Renal pelvis (tissue), 12 donors: ENCODE measurements at places on chromosomes 4 and X.

DNA sequence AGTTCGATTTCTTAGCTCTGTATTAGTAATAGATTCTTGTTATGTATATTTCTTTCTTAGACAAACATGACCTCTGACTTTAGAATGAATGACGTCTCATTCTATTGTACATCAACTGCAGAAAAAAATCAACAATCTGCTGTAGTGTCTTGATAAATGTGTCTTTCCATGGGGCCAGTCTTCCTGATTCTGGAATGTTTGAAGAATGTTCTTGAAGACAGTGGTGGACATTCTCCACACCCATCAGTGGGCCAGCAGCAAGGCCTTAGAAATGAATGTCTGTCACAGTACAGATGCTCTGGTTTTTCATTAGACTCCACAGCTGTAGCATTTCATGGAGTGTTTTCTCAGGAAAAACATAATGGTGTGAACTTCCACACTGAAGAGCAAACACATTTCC lies 63.2 kb upstream of the FAM47B start:
- DNase-seq: no peak

GRCh38 chrX:11427453-11428071 lies 134.3 kb downstream of the AMELX start:
- DNase-seq: no peak

- DNase-seq: no peak
Observed at GRCh38 chr4:37568489-37568888, 117.7 kb downstream of the RELL1 start.

DNA sequence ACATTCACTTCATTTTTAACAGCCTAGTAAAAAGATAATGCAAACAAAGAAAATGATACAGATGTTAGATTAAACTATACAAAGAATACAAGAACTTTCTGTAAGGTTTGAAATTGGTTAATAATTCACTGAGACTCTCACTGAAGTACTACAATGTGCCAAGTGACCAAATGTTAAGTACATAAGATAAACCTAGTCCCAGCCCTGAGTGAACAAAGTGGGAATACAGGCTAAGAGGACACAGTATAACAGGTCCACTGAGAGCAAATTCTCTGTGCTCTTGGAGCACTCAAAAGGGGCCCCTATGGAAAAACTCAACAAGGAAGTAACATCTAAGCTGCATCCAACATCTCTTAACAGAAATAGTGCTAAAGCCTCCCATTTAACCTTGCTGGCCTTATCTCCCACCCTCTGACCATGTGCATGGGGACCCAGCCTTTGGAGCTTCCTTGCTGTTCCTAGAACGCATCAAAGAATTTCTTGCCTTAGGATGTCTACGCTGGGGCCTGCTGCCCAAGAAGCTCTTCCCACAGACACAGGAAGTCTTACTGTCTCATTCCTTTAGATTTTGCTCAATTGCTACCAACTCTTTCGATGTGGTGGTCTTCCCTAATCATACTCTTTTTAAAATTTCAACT lies 113.4 kb downstream of the ZAR1 start:
- no peak for DNase-seq

DNA sequence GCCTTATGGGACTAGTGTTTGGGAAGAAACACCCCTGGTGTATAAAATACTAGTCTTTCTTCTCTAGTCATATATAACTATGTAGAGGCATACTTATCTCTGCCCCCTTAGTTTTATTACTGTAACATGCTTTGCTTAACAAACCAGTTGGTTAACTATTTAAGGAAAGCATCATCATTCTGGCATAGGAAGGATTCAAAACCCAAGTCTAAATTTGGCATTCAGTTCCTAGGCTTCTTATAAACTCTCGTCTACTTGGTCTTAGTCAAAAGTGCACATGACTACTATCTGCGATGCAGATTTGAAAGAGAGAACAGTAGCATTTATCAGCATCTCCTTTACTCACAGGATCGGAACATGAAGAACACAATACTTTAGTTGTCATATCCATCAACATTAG lies 111.3 kb downstream of the MFAP3L start:
- no peak for DNase-seq

DNA sequence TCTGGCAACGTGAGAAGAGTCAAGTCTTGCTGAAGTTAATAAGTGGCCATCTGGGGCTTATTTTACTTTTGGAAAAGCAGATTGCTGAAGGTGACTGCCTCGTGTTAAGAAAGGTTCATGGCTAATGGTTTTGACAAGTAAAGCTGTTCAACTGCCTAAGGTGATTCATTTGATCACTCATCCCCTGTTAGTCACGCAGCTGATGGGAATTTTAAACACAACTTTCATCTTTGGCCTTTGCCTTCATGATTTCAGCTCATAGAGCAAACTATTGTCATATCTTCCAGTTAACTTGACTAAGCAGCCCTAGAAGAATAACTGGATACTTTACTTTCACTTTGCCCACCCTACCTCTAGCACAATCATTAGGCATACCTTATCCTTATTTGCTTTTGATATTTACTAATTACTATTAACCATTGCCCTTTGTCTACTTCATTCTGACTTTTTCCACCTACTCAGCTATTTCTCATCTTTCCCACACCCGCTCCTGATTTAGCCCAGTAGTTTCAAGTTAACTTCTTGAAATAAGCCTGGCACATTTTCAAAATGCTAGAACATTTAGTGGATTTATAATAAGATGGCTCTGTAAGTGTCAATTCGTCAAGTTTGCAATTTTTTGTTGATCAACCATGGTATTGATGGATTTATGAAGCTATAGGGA lies 170.6 kb upstream of the S100G start:
- no peak for DNase-seq

GRCh38 chrX:78624962-78625909 lies 33.9 kb downstream of the RTL3 start:
- DNase-seq: peak; percentile 51

DNA sequence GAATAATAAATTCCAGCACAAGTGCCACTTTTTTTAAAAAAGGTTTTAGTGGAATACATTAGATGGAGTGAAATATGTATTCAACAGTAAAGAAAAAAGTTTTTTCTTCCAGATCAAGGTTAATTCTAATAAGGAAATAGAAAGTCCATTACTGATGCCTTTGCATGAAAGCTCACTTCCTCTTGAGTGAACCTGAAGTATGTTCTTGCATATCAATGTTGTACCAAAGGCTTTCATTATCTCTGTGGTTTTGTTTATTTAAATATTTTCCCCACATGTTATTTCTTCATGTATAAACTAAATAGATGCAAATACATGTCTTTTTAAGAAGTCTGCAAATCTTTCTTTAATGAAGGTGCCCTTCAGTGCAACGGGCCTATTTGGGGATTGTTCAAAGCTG lies 307.9 kb downstream of the C4orf33 start:
- no peak for DNase-seq

GRCh38 chrX:80817002-80817401 lies 7.3 kb upstream of the BRWD3 start:
- no peak for DNase-seq

GRCh38 chrX:15013461-15013860 lies 140.2 kb downstream of the MOSPD2 start:
- no peak for DNase-seq
